ENCODE measurements at places on chromosomes 4 and X. TPM values are rescaled to one million over a fixed set of nuclear protein-coding genes. Genes with fewer than 3 reads are reported as not detected.

The PCDH7 gene
- 0.30 TPM for polyA plus RNA-seq

The TREX2 gene
- 0.90 TPM for polyA plus RNA-seq

The SORBS2 gene
- polyA plus RNA-seq: 18.7 TPM

The UGT2B10 gene
- not detected for polyA plus RNA-seq

The XAGE1B gene
- polyA plus RNA-seq: not detected

The CLNK gene
- not detected for polyA plus RNA-seq

The IL2RG gene
- 10.8 TPM for polyA plus RNA-seq

The LIMCH1 gene
- polyA plus RNA-seq: 62.0 TPM

The OTUD6A gene
- polyA plus RNA-seq: not detected

The AIMP1 gene
- 16.5 TPM for polyA plus RNA-seq

The NUP62CL gene
- not detected for polyA plus RNA-seq

The FRG2 gene
- 0.22 TPM for polyA plus RNA-seq

The RAB39B gene
- 0.86 TPM for polyA plus RNA-seq

The MRPL1 gene
- polyA plus RNA-seq: 14.8 TPM

The CNGA2 gene
- polyA plus RNA-seq: not detected

The PRDM5 gene
- polyA plus RNA-seq: 5.1 TPM

The GNRHR gene
- polyA plus RNA-seq: not detected

The IDUA gene
- polyA plus RNA-seq: 13.7 TPM

The MAGEB2 gene
- polyA plus RNA-seq: not detected

The FGFR3 gene
- polyA plus RNA-seq: 2.8 TPM

The PRR32 gene
- not detected for polyA plus RNA-seq

The CSAG3 gene
- polyA plus RNA-seq: not detected

The BBS12 gene
- 1.3 TPM for polyA plus RNA-seq

The C4orf51 gene
- polyA plus RNA-seq: not detected

The UGT2A1 gene
- polyA plus RNA-seq: not detected

The ATP8A1 gene
- 4.3 TPM for polyA plus RNA-seq

The MAOA gene
- 210 TPM for polyA plus RNA-seq

The CDX4 gene
- polyA plus RNA-seq: not detected

The TMPRSS11D gene
- 0.18 TPM for polyA plus RNA-seq

The EDA2R gene
- polyA plus RNA-seq: 0.18 TPM

The GLA gene
- 29.5 TPM for polyA plus RNA-seq

The GABRA4 gene
- polyA plus RNA-seq: not detected

The ADH1C gene
- polyA plus RNA-seq: 29.8 TPM

The ANKRD37 gene
- polyA plus RNA-seq: 17.2 TPM

The TRMT10A gene
- 4.2 TPM for polyA plus RNA-seq

The CCDC110 gene
- polyA plus RNA-seq: 0.34 TPM

The SLC49A3 gene
- polyA plus RNA-seq: 14.6 TPM

The AMTN gene
- polyA plus RNA-seq: not detected

The RAB41 gene
- not detected for polyA plus RNA-seq

The CABS1 gene
- not detected for polyA plus RNA-seq

The FRMD7 gene
- polyA plus RNA-seq: not detected

The MAGEC2 gene
- polyA plus RNA-seq: not detected

The LRIT3 gene
- polyA plus RNA-seq: 0.08 TPM
